Naive thymus-derived CD4-positive, alpha-beta T cell (primary cell): ENCODE measurements at places on chromosomes 5 and 9. TPM values are rescaled to one million over a fixed set of nuclear protein-coding genes. Genes with fewer than 3 reads are reported as not detected.

DNA sequence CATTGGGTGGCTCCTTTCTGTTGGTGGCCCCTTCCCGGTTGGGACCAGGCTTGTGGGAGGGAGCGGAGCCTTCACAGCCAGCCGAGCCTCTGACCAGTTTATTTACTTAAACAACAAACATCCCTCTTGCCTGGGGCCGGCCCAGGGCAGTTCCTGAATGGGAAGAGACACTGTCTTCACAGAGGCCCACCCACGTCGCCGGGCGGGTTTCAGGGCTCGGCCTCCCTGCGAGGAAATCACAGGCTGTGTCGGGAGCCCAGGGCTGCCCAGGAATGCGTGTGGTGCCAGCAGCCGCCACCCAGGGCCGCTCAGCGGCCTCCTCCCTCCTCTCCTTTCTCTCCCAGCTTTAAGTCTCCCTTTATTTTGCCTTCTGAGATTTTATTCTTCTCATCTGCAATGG lies 132.5 kb downstream of the HSD17B3 start:
- no peak for DNase-seq

- DNase-seq, result no peak
Measured at GRCh38 chr5:58498340-58498942, 7.2 kb downstream of the GAPT start.

DNA sequence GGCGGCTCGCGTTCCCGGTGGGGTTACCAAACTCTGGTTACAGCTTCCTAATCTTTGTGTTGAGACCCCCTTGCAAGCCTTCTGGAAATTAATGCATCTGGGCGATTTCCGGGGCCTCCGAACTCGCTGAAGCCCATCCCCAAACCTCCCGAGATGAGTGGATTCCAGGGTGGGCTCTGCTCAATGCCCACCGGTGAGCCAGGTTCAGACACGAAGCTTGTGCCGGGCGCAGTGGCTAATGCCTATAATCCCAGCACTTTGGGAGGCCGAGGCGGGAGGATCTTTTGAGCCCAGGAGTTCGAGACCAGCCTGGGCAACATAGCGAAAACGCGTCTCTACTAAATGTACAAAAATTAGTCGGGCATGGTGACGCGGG lies 356 bp upstream of the HACD4 start:
- DNase-seq, result peak; percentile 11

DNA sequence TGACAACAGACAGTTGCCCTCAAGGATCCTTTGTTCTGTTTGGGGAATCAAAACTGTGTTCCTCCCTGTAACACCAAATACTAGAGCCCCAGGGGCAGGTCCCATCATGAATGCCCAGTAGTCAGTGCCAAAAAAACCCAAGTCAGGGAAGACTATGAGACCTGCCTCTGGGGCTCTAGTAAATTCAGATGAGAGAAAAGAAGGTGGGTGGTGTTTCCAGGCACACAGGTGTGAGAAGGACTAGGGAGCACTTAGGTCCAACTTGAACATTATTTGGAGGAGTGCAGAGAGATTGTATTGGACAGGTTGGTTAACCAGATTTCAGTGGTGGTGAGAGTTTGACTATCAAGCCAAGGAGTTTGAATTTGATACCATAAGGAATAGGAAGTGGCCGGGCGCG lies 52.0 kb downstream of the SLC22A5 start:
- DNase-seq, result no peak

The CHSY3 gene
- not detected for polyA plus RNA-seq

- no peak for DNase-seq
Measured at GRCh38 chr9:91660521-91660920, 236.9 kb upstream of the NFIL3 start.

The FOXD4L4 gene
- polyA plus RNA-seq, result not detected

The OSMR gene
- 0.20 TPM for polyA plus RNA-seq

The CSF1R gene
- polyA plus RNA-seq, result 0.09 TPM

DNA sequence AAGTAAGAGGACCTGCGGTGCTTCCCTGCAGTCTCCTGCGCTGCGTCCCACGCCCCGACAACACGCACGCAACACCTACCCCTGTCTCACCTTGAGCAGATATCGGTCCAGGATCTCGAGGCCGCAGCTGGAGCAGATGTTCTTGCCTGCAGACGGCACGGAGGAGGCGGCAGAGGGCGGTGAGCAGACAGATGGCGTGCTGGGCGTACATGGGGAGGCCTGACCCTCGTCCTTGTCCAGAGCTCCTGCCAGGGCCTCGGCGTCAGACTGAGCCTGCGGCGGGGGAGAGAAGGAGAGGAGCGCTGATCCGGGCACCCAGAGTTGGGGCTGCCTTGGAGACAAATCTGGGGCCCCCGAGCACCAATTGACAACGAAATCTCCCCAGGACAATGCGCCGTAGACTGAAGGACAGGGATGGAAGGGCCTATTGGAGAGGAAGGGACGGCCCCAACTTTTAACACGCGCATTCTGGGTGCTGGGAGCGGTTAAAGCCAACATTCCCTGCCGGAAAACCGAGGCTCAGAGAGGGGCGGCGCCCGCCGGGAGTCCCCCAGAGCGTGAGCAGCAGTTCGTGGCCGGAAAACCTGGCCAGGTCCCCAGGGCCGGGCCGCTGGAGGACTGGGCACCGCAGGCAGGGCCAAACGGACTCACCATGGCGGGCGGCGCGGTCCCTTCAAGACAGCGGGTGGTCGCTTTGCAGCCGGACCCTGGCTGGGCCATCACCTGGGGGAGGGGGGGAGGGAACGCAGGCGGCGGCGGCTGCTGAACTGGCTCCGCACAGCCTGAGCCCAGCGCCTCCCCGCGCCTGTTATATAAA lies 1.8 kb downstream of the LHX6 start:
- DNase-seq, result no peak

GRCh38 chr9:34907044-34907443 lies 51.0 kb upstream of the PHF24 start:
- DNase-seq, result no peak

GRCh38 chr5:176877793-176878331 lies 21.3 kb downstream of the HK3 start:
- no peak for DNase-seq

GRCh38 chr5:159893040-159893695 lies 23.1 kb upstream of the ADRA1B start:
- DNase-seq, result no peak

The GFRA3 gene
- not detected for polyA plus RNA-seq

- peak; percentile 24 for DNase-seq
Measured at GRCh38 chr9:114611516-114612271, 603 bp downstream of the TMEM268 start.

DNA sequence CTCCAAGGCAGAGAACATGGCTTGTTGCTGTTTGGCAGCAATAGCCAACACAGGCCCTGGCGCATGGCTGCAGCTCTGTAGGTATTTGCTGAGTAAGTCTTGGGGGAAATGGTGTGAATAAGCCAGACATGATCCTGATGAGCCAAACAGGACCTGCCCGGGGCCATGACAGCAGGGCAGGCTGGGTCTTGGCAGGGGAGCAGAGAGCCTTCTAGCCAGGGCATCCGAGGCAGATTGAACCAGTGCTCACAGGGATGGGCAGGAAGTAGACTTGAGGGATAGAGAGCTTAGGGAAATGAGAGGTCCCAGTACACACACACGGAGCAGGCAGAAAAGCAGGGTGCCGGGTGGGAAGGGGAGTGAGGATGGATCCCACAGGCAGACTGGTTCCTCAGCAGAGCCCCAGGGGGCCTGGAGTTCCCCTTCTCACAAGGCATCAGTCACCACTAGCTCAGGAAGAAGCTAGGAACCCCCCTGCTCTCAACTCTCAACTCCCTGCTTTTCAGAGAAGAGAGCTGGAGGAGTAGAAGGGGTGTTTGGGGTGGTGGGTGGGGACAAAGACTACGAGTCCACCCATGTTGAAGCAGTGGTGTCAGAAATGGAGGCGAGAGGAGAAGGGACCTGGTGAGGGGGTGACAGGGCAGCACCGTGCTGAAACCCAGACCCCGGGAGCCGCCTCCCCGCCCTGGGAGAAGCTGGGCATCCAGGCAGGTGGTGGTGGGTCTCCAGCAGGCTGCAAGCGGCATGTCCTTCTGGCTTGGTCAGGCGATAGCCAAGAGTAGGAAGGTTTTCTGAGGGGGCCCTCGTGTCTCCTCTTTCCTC lies 111.1 kb downstream of the RGS3 start:
- DNase-seq, result no peak

GRCh38 chr5:147098233-147098790 lies 136.5 kb upstream of the STK32A start:
- no peak for DNase-seq

DNA sequence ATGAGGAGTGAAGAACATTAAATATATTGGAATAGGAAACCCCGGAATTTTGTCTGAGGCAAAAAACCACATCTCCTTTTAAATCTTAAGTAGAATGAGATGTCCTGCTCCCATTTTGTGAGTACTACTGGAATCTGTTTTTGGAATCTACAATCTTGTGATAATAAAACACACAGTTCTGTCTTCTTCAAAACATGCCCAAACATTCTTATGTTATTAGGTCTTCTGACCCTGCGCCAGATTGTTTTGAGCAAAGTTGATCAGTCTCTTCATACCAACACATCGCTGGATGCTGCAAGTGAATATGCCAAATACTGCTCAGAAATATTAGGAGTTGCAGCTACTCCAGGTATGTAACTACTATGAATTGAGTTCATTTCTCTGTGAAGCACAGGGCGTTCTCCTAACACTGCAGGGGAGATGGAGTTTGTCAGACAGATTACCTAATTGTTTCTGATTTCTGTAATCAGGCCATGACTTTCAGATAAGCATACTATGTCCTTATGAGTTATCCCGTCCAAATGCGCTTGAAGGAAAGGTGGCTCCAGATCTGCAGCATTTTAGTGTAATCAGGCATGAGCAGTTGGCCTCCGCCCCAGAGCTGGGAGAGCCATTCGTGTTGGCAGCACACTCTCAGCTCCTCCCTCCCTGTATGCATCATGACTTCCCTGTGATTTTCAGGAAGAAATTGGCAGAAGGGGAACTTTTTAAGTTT lies 88.0 kb downstream of the NLN start:
- DNase-seq, result no peak

DNA sequence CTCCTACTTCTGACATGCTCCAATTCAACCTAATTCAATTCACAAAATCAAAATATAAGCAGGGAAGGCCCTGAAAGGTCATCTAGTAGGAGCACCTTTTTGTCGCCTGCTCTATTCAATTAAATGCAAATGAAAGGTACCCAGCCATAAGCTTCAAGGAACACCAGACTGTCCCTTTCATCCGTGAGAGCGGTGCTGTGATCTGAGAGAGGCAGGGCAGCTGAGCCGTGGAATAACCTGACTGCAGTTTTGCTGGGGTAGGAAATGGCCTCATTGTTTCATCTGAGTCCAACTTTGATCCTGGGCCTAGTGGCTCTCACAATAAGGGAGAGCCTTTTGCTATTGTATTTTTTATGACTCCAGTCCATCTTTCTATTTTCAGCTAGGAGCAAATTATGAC lies 39.8 kb upstream of the GLRA1 start:
- DNase-seq, result no peak

DNA sequence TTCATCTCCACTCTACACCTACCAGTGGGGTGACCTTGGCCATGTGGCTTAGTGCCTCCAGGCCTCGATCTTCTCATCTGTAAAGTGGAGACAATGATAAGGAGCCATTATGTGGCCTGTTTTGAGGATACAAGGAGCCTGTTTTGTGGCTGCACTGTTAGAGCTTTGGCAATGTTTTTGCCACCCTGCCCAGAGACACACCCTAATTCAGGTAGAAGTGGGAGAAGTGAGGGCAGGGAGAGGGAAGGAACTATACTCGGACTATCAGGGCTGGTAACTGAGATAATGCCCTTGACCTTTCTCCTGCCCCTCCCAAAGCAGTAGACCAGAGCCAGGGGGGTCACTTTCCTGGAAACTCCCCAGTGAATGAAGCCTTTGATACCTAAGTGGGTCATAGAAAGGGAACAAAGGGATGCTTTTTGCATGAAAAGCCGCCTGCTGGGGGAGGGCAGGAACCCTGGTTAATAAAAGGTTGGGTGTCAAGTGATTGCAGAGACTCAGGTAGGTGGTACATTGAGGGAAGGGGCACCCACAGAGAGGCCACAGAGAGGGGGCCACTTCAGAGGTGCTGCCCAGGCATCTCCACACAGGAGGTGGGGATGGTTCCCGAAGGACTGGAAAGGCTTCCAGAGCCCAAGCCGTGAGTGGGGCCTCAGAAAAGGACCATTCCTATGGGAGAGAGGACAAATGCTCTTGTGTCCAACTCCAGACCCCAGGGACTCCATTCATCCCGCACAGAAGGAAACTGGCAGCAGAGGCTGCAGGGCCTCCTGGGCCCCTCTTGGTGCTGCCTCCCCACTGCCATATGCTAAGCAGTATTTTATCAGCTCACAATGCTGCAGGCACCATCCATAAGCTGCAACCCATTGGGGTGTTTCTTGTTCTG lies 42.3 kb upstream of the VDAC1 start:
- DNase-seq, result no peak

GRCh38 chr5:150278916-150279315 lies 10.7 kb downstream of the CAMK2A start:
- DNase-seq, result no peak

DNA sequence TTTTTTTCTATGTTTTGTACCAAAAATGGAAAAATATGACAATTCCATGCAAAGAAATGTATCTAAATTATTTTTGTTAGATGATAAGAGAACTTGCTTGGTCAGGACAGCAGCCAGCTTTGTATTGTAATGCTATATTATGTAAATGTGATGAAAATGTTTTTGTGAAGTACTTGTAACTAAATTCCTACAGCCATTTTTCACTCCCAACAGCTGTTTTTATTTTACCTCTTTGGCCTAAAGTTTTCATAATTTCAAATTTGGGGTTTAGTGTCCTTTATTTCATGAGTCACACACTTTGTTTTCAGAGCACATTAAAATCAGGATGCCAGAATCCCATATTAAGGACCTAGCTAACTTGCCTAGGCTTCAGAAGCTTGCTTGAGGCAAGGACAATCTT lies 64.1 kb downstream of the WDR41 start:
- no peak for DNase-seq

GRCh38 chr5:144281784-144282183 lies 111.1 kb downstream of the KCTD16 start:
- DNase-seq, result no peak

The FSTL4 gene
- not detected for polyA plus RNA-seq

GRCh38 chr5:67549296-67549618 lies 352.7 kb upstream of the CD180 start:
- no peak for DNase-seq

GRCh38 chr5:178458140-178458539 lies 132.1 kb downstream of the COL23A1 start:
- no peak for DNase-seq

DNA sequence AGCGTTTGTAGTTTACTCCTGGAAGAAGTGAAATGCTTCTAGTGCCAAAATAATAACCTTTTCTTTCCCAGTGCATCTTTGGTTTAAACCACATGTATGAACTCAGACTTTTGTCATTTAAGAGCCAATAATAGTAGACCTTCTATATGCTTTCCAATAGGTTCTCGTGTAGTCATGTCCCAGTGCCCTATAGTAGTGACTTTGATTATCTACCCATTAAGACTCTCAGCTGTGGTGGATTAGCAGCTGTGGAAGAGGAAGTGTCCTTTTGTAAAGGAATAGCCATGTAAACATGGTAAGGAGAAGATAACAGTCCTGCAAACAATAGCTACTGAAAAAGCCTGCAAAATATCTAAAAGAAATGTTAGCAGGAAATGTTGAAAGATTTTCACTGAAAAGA lies 765.3 kb downstream of the MTRR start:
- no peak for DNase-seq
